Neural progenitor cell (in vitro differentiated cells): ENCODE measurements at places on chromosomes 4 and X. TPM values are rescaled to one million over a fixed set of nuclear protein-coding genes. Genes with fewer than 3 reads are reported as not detected.

DNA sequence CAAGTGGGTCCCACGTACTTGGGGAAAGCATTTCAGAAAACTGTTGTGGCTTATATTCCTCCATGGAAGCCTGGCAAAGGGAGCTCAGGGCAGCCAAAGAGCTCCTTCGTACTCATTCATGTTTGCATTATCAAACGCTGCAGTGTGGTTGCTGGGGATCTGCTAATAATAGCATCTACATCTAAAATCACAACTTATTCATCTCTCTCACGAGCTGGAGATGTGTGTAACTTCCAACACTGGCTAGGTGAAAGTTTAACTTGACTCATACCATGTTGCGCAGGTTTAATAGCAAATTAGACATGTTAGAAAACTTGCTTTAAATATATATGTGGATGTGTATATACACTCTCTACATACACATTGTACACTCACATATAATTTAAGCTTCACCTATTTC lies 415.1 kb downstream of the AFF2 start:
- H3K4me3 ChIP-seq, result no peak overlapping the region
- H3K27me3 ChIP-seq, result no peaks in the 10 kb centered on the region
- peaks cover 21% of the 10 kb centered on the region for H3K4me1 ChIP-seq
- DNase-seq, result no peak

DNA sequence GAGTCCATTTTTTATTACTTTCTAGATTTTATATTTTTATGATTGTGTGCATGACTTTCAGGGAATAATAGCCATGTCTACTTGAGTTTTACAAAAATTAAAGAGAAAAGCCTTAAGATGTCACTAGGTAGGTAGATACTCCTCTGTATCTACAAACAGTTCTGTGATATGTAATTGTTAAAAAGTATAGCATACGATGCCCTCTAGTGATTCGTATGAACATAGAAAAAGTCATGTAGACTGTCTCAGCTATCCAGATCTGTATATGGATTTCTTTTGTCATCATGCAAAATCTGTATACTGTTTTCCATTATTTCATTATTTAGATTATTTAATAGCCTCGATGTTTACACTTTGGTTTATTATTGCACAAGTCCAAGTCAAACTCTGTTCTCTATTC lies 856.6 kb downstream of the CENPC start:
- H3K4me1 ChIP-seq, result peaks cover 3% of the 10 kb centered on the region
- H3K4me3 ChIP-seq, result no peak overlapping the region
- no peak overlapping the region for H3K27ac ChIP-seq
- no peak for DNase-seq

- no peaks in the 10 kb centered on the region for H3K27me3 ChIP-seq
- no peak overlapping the region for H3K4me3 ChIP-seq
- no peaks in the 10 kb centered on the region for H3K4me1 ChIP-seq
- no peak for DNase-seq
- H3K27ac ChIP-seq, result no peak overlapping the region
These were observed 139.8 kb upstream of the HS3ST1 start for GRCh38 chr4:11568511-11568910.

DNA sequence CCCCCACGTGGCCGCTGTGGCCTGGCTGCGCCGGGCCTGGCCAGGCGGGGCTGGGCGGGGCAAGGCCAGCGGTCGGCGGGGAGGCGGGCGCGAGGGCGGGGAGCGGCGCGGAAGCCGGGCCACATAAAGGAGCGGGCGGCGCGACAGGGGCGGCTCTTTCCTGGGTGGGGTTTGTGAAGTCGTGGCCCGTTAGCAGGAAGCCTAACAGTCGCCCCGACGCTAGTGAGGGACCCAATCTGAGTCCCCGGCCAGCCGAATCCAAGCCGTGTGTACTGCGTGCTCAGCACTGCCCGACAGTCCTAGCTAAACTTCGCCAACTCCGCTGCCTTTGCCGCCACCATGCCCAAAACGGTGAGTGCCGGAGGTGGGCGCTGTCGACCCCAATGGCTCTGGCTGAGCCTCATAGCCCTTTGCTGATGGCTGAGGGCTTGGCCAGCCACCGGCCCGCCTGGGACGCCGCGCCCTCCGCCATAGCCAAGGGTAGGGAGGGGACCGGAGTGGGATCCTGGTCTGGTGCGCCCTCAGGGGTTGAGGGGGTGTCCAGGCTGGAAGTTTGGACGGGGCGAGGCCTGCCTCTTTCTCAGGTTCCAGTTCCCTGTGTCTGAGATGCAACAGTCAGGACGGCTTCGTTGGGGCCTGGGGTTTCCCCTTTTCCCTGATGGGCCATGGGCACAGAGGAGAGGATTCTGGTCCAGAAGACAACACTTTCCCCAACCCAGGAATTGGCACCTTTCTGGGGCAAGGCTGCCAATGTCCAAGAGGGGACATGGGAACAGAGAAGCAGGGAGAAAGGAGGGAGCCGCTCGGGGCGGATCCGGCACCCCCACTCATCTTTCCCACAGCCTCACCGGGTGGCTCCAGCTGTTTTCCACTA lies at the start of gene MSN:
Gene MSN, plus strand, starts transcription at position 152 of the 874 bp plus-strand sequence. Its CDS starts 188 bp downstream, at position 340.
- peak; percentile 68 for DNase-seq
- H3K4me3 ChIP-seq, result peak within 1 kb of the TSS; percentile 59
- H3K4me1 ChIP-seq, result peaks cover 4% of the 10 kb centered on the region
- no peak within 1 kb of the TSS for H3K27ac ChIP-seq

- no peaks in the 10 kb centered on the region for H3K27me3 ChIP-seq
- DNase-seq, result no peak
These were observed 107.0 kb downstream of the OR13H1 start for GRCh38 chrX:131650637-131651410.

TCEAL6 gene
- not detected in 2 replicates for total RNA-seq

DNA sequence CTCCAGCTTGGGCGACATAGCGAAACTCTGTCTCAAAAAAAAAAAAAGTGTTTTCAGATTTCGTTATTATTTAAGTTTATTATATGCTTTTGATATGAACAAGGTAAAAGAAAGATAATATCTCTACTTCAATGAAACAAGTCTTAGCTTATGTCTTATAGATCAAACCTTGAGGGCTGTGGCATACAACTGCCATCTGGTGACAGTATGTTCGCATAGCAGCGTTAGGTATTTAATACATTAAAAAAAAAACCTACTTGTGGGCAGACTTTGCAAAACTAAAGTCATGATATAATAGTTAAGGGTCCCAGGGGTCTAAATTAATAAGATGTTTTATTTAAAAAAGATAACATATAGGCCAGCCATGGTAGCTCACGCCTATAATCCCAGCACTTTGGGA lies 161.2 kb upstream of the AMOT start:
- H3K36me3 ChIP-seq, result no peaks in the 10 kb centered on the region
- no peak overlapping the region for H3K27ac ChIP-seq
- DNase-seq, result peak; percentile 13
- H3K27me3 ChIP-seq, result no peaks in the 10 kb centered on the region

DNA sequence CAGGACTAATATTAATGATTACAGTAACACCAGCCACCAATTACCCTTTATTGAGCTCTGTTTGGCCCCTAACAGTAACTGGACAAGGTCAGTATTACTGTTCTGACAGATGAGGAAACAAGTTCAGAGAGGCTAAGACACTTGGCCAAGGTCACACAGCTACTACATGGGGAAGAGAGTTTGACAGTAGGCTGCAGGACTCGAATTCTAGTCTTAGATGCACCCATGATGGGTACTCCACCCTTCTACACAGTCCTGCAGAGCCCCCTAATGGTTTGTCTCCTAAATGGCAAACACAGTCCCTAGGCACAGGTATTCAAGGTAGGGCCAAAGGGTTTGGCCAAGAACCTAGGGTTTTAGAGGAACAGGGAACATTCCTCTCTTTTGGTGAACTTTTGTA lies 93.9 kb downstream of the NSUN7 start:
- DNase-seq, result peak; percentile 28
- no peak overlapping the region for H3K27ac ChIP-seq
- H3K4me1 ChIP-seq, result peaks cover 36% of the 10 kb centered on the region
- no peaks in the 10 kb centered on the region for H3K36me3 ChIP-seq

GRCh38 chr4:106422766-106423165 lies 54.2 kb upstream of the GIMD1 start:
- no peak overlapping the region for H3K4me3 ChIP-seq
- no peaks in the 10 kb centered on the region for H3K27me3 ChIP-seq
- H3K27ac ChIP-seq, result no peak overlapping the region
- H3K4me1 ChIP-seq, result no peaks in the 10 kb centered on the region
- DNase-seq, result no peak

PDZD4 gene
- total RNA-seq, result 1.9 and 5.2 TPM in 2 replicates

NXF2B gene
- 0.96 and 2.2 TPM in 2 replicates for total RNA-seq

TEX13B gene
- total RNA-seq, result not detected in 2 replicates

DNA sequence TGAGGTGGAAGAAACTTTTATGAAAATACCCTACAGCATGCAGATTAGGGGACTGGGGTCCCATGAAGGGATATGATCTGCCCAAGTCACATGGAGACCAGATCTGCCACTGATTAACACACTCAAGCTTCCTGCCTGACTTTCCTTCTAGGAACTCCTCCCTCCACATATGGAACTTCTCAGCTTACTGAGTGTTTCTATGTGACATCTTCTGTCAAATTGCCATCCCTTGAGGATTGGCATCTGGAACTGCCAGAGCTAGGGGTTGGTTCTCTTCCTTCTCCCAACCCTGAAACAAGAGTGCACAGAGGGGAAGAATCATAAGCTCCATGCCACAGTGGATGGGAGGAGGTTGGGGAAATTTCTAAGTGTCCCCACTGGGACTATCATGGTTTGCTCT lies 150.6 kb upstream of the MBNL3 start:
- H3K36me3 ChIP-seq, result no peaks in the 10 kb centered on the region
- H3K4me1 ChIP-seq, result no peaks in the 10 kb centered on the region
- no peak for DNase-seq

PNMA3 gene
- 2.9 and 3.1 TPM in 2 replicates for total RNA-seq

GRCh38 chr4:41745292-41746024 lies 3.1 kb downstream of the PHOX2B start:
- peaks cover 20% of the 10 kb centered on the region for H3K4me1 ChIP-seq
- peaks cover 100% of the 10 kb centered on the region for H3K27me3 ChIP-seq
- no peak overlapping the region for H3K27ac ChIP-seq
- no peak overlapping the region for H3K4me3 ChIP-seq
